ENCODE measurements at places on chromosomes 3 and 15.

GRCh38 chr3:171283183-171283847, 176.9 kb downstream of the TNIK start:
- DNase-seq = no peak

DNA sequence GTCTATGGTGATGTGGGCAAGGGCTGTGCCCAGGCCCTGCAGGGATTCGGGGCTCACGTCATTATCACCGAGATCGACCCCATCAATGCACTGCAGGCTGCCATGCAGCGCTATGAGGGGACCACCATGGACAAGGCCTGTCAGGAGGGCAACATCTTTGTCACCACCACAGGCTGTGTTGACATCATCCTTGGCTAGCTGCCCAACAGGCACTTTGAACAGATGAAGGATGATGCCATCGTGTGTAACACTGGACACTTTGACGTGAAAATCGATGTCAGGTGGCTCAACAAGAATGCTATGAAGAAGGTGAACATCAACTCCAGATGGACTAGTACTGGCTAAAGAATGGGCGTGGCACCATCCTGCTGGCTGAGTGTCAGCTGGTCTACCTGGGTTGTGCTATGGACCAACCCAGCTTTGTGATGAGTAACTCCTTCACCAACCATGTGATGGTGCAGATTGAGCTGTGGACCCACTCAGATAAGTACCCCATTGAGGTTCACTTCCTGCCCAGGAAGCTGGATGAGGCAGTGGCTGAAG, 6.1 kb upstream of the USP8 start:
- DNase-seq = no peak

GRCh38 chr3:3448468-3448867, 269.0 kb upstream of the CRBN start:
- DNase-seq = no peak

DNA sequence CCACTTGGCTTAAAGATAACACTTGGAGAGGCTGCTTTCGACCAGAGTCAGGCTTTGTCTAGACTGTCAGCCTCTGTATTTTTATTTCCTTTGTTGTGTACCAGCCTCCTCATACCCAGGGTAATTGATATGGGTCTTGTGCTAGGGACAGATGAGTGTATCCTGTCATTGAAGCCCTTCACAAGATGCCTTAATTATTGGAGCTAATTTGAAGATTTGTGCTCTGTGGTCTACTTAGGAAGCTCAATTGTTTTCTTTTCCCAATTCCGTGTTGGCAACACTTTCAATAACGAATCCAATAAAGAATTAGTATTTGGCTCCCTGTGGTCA, 60.5 kb upstream of the DPH6 start:
- no peak for DNase-seq

DNA sequence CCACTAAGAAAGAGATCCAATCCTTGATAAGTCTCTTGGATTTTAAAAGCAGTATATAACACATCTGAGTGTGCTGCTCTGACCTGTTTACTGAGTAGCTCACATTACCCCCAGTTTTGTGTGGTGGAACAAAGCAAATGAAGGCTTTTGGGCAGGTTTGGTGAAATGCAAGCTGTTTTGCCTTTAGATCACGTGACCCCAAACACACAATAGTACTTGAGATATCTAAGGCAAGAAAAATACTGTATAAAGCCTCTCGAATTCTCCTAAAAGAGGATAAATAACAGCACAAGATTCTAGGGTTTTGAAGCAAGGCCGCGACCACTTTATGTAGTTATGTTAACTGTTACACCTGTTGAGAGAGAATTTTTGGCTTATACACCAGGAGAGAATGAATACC, 49.3 kb upstream of the TRIM42 start:
- no peak for DNase-seq

DNA sequence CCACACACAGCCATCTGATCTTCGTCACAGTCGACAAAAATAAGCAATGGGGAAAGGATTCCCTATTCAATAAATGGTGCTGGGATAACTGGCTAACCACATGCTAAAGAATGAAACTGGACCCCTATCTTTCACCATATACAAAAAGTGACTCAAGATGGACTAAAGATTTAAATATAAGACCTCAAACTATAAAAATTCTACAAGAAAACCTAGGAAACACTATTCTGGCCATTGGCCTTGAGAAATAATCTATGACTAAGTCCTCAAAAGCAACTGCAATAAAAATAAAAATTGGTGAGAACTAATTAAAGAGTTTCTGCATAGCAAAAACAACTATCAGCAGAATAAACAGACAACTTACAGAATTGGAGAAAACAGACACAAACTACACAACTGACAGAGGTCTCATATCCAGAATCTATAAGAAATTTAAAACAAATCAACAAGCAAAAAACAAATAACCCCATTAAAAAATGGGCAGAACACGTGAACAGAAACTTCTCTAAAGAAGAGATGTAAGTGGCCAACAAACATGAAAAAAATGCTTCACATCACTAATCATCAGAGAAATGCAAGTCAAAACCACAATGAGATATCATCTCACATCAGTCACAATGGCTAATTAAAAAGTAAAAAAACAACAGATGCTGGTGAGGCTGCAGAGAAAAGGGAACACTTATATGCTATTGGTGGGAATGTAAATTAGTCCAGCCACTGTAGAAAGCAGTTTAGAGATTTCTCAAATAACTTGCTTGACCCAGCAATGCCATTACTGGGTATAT, 104.0 kb downstream of the NR1I2 start:
- DNase-seq = no peak
